ENCODE measurements at places on chromosomes 3 and 15. TPM values are rescaled to one million over a fixed set of nuclear protein-coding genes. Genes with fewer than 3 reads are reported as not detected.

The ALDH1L1 gene
- total RNA-seq, result 0.96 TPM

The NPTN gene
- 213 TPM for total RNA-seq

The ADAMTS17 gene
- 4.8 TPM for total RNA-seq

The ZNF197 gene
- 14.9 TPM for total RNA-seq

The CYP8B1 gene
- total RNA-seq, result not detected

The SLC28A2 gene
- total RNA-seq, result not detected

The KIF9 gene
- total RNA-seq, result 3.0 TPM

The SATB1 gene
- total RNA-seq, result 17.4 TPM

The PSTPIP1 gene
- 4.4 TPM for total RNA-seq

The ATP13A5 gene
- total RNA-seq, result not detected

The TOP2B gene
- 81.7 TPM for total RNA-seq

The SERINC4 gene
- total RNA-seq, result not detected

The PRKCI gene
- 54.9 TPM for total RNA-seq

The POPDC2 gene
- 0.33 TPM for total RNA-seq

The GRAMD1C gene
- 4.2 TPM for total RNA-seq

The LIPH gene
- total RNA-seq, result 0.43 TPM

The ERICH6 gene
- total RNA-seq, result 0.03 TPM

All from smooth muscle cell of the pulmonary artery (primary cell).